NCI-H510A (cell line): ENCODE measurements at places on chromosomes 16 and 17.

- no peak for DNase-seq
Measured at GRCh38 chr17:28398280-28398981, 7.6 kb downstream of the SLC46A1 start.

DNA sequence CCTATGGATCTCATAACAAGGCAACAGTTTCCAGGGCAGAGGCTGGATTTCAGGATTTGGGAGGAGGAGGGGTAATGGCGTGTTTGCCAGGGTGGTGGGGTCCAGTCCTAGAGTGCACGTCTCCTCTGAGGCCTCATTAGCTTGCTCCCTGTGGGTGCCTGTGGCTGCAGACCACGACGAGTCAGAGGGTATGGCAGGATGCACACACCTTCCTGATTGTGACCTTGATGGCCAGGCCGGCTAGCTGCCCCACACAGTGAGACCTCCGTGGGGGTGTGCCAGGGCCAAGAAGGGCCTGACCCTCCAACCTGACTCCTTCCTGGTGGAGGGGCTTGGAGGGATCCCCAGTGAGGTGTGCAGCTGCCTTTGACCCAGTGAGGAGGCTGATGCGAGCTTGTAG, 4.0 kb upstream of the SMTNL2 start:
- no peak for DNase-seq

- DNase-seq: no peak
Measured at GRCh38 chr16:81185416-81185815, 53.1 kb upstream of the BCO1 start.

DNA sequence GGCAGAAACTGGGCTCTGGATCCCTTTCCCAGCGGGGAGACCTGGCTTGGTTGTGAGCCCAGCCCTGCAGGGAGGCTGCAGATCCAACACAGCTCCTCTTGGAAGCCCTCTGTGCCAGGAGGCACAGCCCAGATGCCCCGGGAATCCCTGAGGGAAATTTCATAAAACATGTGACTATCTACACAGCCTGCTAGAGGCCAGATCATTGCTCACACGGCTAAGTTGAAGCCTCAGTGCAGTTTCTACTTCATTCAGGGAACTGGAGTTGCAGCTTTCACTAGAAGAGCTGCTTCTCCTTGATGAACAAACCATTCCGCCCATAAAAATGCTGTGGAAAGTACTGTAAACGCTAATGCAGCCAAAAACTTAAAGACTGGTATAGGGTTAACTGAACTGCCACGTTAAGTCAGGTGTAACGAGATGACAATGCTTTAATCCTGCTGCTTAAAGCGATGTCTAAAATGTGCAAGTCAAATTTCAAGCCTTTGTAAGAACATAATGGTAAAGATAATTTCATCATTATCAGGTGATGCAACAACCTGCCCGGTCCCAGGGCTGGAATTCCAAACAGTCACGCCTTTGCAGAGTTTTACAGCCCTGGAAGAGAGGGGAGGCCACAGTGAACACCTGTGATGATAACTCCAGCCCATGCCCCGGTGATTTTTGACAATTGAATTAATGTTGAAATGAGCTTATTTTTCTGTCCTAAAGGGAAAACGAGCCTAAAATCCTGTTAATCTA, 172.5 kb downstream of the ZFHX3 start:
- DNase-seq: no peak

DNA sequence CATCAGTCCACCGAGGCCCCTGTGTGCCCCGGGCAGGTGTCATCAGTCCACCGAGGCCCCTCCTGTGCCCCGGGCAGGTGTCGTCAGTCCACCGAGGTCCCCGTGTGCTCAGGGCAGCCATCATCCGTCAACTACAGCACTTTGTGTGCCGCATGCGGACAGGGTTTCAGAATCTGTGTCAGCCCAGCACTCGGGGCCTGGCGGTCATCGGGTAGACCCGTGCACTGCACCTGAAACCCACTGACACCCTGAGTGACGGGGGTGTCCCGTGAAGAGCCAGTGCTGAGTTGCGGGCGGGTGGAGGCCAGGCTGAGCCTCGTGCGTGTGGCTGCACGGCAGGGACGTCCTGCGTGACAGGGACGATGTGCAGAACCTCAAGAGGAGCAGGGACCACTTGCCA, 38.4 kb downstream of the BAHCC1 start:
- no peak for DNase-seq

DNA sequence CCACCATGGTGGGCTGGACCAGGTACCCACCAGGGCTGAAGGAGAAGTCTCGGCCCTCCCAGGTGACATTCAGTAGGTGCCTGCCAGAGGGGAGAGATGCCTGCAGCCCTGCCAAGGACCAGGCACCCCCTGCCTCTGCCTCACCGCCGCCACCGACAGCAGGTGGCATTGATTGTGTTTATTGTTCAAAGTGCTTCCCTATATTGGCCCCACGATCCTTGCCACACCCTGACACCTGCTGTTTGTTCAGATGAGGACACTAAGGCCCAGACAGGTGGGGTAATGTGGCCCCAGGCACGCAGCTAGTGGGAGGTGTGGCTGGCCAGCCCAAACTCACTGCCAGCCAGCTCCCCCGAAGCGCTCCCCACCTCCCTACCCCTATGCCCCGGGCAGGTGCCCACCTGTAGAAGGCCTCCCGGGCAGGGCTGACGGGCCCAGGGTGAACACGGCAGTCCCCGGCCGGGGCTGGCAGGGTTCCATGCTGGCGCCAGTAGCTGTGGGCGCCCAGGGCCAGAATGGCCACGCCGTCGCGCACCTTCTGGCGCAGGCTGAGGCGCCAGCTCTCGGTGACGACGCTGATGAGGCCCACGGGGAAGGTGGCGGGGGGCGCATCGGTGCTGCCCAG, 8.0 kb downstream of the GRIN2C start:
- peak; percentile 90 for DNase-seq

GRCh38 chr17:40303009-40303657, 5.8 kb upstream of the RARA start:
- peak; percentile 63 for DNase-seq

DNA sequence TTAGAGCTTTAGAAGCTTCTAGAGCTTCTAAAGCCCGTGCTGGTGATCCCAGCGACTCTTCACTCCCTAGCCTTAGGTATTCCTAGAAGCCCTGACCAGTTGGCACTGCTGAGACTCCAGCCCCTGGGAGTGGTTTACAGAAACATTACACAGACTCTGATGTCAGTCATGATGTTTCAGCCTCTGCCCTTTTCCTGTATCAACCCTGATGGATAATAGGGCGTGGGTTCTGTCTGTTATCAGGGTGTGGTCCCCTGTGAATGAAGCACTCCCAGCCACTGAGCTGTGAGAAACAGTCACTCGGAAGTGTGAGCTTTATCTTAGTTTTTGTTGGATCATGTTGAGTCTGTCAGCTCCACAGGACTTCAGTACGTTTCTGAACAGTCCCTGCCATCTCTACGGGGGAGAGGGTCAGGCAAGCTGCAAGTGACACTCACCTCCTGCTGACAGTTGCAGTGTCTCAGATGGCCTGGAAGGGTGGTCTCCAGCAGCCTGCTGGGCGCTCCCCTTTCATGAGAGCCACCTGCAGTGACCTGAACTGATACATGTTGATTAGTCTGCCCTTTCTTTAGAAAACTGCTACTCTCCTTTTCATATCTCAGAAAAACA, 12.8 kb downstream of the GOSR2 start:
- no peak for DNase-seq

DNA sequence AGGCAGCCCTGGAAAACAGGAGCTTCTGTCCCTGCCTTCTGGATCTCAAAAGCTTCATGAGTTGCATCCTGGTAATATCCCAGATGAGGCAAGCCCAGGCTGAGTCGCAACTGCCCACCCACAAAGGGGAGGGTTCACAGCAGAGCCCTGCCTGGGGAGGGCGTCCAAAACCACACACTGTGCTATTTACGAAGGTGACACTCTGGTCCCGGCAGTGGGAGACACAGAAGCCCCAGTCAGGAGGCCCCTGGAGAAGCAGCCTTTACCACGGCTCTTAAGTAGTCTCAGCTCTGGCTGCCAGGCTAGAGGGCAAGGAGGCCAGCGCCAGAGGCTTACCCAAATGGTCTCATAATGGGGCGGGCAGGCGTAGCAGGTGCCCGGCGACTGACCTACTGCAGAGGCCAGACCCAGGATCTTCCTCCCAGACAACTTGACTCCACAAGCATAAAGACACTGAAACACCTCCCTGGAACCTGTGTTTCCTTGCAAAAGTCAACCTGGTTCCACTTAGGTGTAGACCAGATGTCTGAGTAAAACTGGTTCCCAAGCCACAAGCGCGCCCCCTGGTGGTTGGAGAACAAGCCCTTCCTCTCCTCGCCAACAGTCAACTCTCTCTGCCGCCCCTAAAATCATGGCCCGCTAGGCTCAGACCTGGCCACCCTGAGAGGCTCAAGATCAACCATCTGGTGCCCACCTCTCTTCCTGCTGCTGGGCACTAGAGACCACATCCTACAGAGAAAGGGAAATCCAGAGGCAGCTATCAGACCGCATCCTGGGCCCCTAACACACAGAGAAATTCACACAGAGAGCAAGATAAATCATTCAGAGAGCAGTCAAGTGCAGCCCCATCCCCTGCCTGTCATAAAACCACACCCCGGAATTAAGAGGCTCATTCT, 5.2 kb downstream of the AXIN2 start:
- DNase-seq: peak; percentile 41

- no peak for DNase-seq
Measured at GRCh38 chr17:11264183-11264871, 23.3 kb downstream of the SHISA6 start.

GRCh38 chr17:28402224-28402630, 3.8 kb downstream of the SLC46A1 start:
- DNase-seq: peak; percentile 15

DNA sequence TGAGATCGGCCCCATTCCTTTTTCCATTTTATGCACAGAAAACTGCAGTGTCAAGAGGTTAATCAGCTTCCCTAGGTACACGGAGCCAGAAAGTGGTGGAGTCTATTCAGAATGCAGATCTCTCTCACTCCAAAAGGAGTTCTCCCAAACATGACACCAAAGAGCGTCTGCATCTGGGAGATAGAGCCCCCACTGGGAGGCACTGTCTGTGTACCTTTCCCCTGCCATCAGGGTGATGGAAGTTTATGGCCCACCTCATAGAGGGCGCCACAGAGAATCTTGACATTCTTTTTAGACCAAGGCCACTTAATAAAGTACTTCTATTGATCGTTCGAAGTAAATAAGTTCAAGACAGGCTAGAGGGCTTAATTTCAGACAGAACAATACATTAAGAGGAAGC, 493.7 kb upstream of the ERCC4 start:
- DNase-seq: no peak

DNA sequence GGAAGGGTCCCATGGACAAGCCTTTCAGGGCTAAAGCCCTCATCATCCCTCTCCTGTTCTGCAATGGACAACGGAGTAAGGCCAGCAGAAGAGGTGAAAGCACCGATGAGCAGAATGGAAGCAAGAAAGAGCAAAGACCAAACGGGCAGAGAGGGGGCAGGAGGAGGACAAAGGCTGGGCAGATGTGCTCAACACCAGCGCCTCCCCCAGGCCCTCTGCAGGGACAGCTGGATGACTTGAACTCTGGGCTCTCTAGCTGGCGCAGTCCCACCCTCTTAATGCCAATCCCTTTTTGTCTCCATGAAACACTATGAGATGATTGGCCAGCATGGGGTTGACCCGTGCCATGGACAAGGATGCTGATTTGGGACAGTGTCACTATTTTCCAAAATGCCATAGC, 22.0 kb downstream of the ACLY start:
- DNase-seq: no peak

DNA sequence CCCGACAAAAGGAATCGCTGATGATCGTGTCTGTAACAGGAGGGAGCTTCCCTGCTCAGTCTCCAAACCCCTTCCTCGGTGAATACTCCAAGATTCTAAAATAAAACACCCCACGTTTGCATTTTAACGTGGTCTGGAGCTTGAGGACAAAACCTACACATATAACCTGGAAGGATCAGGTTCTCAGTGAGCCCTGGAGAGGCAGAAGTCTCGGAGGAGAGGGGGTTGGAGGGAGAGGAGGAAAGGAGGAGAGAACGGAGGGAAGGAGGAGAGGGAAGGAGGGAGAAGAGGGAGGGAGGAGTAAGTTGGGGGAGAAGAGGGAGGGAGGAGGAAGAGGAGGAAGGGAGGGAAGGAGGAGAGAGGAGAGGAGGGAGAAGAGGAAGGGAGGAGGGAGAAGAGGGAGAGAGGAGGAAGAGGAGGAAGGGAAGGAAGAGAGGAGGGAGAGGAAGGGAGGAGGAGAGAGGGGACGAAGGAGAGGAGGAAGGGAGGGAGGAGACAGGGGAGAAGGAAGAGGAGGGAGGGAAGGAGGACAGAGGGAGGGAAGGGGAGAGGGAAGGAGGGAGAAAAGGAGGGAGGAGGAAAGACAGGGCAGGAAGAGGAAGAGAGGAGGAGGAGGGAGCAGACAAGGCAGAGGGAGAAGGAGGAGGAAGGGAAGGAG, 27.4 kb upstream of the GINS2 start:
- no peak for DNase-seq

- DNase-seq: no peak
Measured at GRCh38 chr16:22198547-22199293, 7.4 kb upstream of the EEF2K start.

DNA sequence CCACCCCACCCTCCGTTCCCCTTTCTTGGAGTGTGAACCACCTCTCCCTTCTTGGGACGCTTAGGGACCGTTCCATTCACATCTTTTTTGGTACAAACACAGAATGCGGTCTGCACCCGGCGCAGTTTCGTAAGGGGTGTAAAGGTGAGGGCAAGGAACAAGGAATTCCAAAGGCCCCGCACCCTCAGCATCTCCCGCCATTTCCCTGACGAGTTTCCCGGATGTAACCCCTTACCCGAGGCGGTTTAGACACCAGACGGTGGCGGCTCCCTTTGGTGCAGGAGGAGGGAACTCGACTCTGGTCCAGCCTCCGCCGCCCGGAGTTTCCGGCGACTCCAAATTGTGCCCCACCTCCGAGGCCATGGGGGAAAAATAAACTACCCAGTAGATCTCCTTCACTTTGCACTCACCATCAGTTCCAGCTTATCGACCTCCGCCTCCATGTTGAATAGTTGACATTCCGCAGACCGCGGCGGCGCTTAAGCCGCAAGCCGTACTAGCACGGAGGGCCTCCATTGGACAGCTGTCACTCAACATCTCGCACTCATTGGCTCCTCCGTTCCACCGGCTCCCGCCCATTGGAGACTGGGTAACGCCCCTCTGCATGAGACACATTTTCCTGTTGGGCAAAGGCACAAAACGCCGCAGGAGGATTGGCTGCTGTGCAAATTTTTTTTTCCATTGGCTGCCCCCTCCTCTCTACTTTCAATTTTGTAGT, at the start of gene SKA2:
Gene SKA2 (minus strand): TSS at position 466 of the 718 bp plus-strand sequence. CDS start 23 bp downstream, at position 443.
- peak; percentile 100 for DNase-seq

DNA sequence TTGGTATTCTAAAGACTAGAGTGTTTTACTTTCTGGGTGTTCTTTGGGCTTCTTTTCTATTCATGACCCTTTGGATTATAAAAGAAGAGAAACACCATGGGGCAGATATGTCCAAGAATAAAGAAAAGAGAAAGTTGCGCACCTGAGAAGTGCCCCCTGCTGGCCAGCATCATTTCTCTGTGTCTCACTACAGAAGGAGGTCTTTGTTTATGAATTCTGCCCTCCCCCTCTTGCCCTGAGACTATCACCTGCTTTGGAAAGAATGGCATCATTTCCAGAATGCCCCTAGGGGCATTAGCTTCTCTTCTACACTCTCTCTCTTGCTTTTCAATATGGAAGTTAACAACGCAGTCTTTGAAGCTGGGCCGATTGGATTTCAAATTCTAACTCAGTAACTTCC, 45.0 kb downstream of the CDH13 start:
- no peak for DNase-seq

GRCh38 chr16:84592718-84593117, 25.2 kb downstream of the COTL1 start:
- DNase-seq: no peak
